ENCODE measurements at places on chromosomes 16 and 17.

DNA sequence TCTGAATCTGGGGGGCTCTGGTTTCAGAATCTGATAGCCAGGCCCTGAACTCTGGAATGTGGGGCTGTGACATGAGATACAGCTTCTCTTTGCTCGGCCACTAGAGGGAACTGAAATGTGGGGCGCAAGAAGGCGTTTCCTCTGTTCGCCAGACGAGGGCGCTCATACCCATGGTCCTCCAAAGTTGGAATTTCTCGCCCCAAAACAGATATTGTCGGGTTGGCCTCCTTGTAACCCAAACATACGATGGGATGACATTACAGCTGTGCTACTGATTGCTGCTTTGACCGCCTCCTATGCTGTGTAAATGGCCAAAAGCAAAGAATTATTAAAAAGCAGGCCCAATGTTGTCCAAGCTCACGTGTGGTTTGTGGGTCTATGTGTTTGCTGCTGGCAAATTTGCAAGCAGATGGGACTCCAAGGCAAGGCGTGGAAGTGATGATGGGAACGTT, 13.1 kb upstream of the MSI2 start:
- peak; percentile 77 for DNase-seq

GRCh38 chr16:70470927-70471341, 16.5 kb downstream of the FCSK start:
- DNase-seq: peak; percentile 65

DNA sequence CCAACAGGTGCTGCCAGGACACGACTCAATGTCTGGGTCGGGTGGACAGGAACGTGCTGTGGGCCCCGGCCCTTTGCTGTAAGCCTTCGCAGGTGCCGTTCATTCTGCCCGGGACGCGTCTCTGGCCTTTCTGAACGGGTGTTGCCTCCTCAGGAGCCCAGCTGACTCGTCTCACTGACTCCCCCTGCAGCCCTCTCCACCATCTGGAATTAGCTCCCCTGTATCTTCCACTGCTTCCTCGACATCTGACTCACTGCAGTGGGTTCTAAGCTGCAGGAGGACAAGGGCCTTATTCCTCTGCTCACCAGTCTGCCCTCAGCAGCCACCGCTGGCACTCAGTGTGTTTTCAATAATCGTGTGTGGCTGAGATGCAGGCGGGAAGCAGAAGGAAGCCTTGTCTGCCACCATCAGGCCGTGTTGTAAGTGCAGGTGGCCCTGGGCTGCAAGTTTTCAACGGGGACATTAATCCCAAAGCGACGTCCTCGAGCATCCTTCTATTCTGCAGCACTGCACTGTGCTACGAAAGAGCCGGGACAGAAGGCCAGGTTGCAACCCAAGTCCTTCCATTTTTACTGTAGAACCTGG, 256.2 kb downstream of the FOXL1 start:
- DNase-seq: no peak

DNA sequence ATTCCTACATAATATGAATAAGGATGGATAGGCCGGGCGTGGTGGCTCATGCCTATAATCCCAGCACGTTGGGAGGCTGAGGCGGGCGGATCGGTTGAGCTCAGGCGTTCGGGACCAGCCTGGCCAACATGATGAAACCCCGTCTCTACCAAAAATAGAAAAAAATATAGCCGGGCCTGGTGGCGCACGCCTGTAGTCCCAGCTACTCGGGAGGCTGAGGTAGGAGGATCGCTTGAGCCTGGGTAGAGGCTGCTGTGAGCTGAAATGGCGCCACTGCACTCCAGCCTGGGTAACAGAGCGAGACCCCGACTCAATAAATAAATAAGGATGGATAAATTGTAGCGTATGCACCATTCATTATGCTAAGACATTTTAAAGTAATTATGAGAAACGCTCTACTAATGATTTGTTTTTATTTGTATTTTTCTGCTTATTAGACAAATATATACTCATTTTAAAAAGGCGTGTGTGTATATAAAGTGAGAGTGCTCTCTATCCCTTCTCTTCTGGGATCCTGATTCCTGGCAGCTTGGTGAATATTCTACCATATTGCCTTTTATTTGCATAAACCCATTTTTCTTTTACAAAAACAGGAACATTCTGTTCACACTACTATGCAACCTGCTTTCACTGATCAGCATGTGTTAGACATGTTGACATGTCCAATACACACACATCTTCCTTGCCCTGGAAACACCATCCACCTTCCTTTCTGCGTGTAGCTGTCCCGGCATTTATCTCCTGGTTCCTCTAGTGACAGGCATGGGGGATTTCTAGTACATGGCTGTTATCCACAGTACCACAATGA, 26.4 kb downstream of the DDX19A start:
- no peak for DNase-seq

DNA sequence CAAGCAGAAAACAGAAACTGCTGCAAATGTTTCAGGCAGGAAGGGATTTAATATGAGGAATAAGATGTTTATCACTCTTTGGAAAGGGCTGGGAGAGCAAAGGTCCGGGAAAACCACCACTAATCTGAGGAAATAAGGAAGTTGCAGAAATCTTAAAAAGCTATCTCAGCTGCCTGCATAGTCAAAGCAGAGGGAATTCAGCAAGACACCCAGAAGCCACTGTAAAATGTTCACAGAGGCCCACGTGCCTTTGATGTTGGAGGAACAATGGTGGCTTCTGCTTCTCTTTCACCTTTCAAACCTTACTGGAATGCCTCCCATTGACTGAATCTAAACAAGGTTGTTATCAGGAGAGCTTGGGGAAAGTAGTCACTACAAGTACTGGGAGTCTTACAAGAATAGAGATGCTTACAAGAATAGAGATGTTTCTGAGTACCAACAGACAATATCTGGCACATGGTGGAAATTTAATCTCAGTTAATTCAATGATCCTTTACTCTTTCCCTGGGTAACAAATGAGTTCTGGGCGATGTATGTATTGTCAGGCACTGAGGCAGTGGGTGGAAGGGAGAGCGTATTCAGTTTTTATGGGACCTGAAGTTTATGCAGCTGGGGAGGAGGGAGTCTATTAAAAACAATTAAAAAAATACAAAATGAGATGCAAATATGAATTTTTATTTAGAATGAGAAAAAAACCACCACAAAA, 56.1 kb upstream of the MED13 start:
- no peak for DNase-seq

DNA sequence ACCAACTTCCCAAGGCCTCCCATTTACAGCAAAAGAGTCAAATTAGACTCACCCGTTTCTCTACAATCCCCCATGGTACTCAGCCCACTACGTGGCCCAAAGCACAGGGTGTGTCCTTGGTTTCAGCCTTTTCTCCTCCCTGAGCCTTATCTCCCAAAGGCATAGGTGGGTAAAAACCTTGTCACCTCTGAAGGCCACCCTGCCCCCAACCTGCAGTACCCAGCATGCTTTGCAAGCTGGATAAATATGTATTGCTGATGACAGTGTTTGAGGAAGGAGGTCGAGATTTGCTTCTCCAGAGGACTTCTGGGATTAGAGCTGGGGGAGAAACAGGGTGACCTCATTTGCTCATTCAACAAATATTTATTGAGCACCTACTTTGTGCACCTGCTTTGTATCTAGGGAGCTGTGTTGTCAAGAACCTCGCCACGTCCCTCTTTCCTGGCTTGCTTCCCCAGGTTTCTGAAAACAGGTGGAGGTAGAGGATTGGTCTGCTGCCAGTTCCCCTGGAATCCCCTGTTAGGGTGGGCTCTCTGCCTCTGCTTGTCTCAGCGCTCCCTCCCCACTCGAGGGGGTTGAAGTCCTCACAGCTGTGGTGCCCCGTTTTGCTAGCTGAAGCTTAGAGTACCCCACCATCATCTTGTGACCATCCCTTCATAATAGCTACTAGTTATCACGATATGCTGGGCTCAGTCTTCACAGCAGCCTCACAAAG, 3.0 kb downstream of the LASP1 start:
- DNase-seq: peak; percentile 61

DNA sequence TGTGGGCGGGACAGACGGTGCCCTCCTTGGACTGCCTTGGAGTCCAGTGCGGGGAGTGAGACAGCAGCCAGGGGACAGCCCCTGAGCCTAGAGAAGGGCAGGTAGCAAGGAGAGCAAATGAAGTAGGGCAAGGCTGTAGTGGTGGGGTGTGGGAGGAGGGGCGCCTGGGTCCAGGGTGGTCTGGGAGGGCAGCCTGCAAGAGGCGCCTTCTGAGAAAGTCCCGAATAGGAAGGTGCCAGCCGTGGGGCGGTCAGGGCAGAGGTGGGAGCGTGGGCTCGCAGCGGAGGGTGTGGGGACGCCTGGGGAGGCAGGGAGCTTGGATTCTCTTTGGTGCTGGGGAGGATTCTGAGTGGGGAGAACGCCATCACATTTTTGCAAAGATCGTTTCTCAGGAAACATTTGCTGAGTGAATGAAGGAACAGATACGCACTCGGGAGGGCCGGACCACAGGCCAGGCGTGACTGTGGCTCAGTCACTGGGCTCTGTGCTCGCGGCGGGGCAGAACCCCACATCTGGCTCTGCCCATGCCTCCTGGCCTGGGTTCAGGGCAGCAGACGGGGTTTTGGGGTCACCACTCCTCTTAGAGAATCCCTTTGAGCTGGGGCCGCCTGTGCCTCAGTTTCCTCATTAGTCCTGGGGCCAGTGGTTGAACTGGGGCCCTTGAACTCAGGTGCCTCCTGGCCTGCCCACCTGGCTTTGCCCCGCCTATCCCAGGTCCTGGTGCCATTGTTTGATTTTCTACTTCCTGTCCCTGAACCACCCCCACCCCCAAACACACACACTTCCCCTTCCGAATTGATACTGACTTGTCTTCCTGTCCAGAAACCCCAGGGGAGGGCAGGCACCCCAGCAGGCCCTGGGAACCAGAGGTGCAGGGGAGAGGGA, 4.2 kb downstream of the SNN start:
- DNase-seq: no peak

DNA sequence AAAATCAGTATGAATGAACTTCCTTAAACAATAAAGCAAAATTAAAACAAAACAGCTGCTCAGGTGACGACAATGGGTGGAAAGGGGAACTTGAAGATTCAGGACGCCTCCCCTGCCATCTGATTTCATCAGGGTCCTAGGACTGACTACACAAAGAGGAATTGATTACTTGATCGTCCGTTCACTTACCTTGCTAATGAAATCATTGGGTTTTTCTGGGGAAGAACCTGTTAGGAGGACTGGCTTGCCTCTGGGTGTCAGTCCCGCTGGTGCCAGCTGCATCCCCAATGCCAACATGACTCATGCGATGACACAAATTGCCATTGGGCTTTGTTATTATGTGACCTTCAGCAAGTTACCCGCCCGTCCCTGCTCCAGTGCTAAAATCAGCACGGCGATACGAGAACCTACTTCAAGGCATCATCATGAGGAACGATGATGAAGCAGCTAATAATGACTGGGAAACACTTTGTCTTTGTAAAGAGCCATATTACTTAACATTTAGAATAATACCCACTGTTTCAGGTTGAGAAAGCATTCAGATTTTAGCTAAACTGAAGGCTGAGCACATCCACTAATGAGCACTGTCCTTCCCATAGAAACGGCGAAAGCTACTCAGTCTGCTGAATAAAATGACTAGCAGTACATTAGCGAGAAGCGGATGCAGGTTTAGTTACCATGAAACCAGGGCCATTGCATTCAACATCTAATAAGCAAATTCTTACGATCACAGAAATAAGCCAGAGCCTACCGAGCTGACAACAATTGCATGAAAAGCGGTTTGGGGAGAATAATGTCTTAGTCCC, 139.4 kb downstream of the ZFHX3 start:
- no peak for DNase-seq

DNA sequence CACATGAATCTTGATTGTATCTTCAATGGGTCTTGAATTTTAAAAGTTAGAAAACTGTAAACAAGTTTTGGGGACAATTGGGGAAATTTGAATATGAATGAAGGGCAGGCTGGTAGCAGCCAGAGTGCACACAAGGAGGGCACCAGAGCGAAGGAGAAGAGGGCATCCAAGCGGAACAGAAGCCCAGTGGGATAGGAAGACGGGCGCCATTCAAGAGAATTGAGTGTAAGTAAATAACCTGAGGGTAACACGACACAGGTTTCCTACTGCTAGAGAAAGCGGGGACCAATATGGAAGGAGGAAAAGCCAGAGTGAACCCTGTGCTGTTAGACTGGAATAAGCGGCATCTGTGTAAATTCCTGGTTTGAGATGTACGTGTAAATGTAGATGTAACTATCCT, 115.1 kb upstream of the CCL2 start:
- no peak for DNase-seq

GRCh38 chr17:74196541-74197317, 6.7 kb upstream of the RPL38 start:
- no peak for DNase-seq

GRCh38 chr17:43003542-43004172, 2.9 kb upstream of the IFI35 start:
- peak; percentile 80 for DNase-seq
